ENCODE measurements at places on chromosomes 16 and 17. TPM values are rescaled to one million over a fixed set of nuclear protein-coding genes. Genes with fewer than 3 reads are reported as not detected.

GRCh38 chr16:67741118-67741517 is 22.0 kb upstream of the GFOD2 start:
- no peak for DNase-seq

DNA sequence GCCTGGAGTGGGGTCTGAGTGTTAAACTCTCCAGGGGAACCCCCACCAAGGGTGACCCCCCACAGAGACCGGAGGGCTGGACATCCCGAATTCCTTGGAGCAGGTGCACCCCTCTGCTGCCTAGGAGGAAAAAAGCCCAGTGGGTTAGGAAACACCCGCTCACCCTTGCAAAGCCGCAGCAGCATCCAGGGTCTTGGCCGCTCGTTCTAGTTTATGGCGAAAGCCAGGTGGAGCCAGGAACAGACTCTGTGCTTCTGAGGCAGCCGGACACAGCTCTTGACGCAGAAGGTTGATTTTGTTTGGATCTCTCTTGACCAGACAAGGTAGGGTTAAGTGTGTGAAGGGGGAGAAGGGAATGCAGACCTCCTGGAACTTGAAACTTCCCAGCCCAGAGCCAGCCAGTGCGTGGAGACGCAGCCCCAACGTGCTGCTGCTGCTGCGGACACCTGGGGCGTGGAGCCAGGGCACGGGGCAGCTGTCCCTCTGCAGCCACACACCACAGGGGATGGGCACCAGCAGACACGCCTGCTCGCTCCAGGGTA is 154.5 kb downstream of the LAT start:
- DNase-seq: peak; percentile 65

GRCh38 chr17:49734515-49735490 is 27.0 kb upstream of the SLC35B1 start:
- no peak for DNase-seq

- no peak for DNase-seq
Observed at GRCh38 chr16:6247150-6247549, 1085.5 kb upstream of the RBFOX1 start.

DNA sequence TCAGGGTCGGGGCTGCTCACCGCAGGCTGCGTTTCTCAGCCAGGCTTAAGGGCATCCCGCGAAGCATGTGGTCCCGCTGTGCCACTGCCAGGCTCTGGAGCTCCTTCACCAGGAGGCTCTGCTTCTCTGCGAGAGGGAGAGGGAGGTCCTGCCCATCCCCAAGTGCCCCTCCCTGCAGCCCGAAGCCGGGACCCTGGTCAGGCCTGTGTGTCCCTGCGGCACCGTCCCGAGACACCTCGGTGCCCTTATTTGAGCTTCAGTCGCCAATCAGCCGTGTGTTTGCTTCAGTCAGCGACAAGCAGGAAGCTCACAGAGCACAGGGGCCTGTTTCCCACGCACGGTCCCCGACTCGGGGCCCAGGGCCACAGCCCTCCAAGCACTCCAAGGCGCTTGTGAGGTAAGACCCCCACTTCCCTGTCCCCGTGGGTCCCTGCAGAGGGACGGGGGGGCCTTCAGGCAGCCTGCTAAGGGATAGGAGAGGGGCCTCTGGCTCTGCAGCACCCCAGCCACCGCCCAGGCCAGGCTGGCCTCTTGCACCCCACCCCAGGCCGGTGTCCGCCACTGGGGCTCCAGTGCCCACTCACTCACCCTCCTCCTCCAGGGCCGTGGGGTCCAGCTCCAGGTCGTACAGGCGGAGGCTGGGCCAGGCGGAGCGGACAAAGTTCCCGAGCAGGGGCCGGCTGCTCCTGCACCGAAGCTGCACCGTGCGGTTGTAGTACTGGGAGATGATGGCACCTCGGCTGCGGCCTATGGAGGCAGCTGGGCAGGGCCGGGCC is 3.2 kb downstream of the TMC6 start:
- no peak for DNase-seq

DNA sequence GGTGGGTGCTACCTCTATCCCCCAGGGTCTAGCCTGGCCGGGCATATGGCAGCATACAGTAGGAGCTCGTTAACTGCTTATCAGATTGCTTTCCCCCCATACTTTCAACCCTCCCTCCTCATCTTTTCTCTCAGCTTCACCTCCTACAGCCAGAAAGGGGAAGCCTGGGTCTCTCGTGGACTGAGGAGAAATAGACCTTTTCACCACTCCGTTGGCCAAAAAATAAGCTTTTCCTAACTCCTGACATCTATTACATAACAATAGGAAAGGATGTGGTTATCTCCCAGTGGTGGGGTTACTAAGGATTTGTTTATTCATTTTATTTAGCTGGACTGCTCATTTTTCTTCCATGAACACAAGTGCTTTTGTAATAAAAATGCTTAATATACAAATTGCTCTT is 9.0 kb upstream of the CXCL16 start:
- no peak for DNase-seq

GRCh38 chr16:88937206-88937621 is 39.8 kb downstream of the CBFA2T3 start:
- DNase-seq: no peak

DNA sequence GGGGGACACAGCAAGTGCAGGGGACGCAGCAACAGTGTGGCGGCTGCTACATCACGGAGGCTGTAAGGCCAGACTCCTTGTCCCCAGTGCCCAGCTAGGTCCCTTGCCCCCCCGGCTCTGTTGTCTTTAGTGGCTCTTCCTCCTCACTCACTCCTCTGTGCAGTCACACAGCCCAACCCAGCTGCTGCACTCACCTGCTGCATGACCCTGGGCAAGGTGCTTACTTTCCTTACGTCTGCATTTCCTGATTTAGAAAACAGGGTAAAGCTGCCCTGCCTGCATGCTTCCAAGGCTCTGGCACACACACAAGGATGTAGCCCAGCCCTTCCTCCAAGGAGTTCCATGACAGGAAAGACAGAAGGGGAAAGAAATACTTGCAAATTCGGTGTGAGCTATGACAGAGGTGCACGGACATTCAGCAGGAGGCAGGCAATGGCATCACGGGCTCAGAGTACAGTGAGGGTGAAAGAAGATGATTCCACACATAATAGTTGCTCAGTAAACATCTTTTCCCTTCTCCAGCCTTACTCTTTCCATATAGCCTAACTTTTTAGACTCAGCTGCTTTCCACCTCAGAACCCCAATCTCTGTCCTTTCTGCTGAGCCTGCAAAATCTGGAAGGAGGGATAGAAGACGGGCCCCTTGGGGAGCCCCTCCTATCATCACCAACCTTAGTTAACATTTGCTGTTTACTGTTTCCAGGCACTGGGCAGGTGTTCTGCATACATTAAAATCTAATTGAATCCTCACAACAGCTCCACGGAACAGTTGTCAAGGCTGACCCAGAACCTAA is 150.9 kb downstream of the MRM1 start:
- no peak for DNase-seq

DNA sequence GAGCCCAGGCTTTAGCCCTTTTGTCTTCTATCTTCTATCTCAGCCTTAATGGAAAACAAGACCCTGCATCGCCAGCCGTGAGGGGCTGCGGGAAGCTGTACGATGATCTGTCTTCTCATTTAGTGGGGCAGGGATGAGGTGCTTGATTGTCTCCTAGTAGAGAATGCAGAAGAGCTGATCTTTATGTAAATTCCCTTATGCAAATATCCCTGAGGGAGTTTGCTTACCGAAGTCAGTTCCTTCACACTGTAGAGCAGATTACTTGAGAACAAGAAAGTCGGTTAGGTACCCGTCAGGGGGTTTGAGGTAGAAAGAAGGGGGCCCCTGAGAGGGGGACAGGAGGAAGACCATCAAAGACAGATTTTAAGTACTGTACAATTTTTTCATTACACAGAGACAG is 66.2 kb downstream of the IRF8 start:
- no peak for DNase-seq

- no peak for DNase-seq
Observed at GRCh38 chr16:55102531-55102930, 171.9 kb downstream of the IRX5 start.

DNA sequence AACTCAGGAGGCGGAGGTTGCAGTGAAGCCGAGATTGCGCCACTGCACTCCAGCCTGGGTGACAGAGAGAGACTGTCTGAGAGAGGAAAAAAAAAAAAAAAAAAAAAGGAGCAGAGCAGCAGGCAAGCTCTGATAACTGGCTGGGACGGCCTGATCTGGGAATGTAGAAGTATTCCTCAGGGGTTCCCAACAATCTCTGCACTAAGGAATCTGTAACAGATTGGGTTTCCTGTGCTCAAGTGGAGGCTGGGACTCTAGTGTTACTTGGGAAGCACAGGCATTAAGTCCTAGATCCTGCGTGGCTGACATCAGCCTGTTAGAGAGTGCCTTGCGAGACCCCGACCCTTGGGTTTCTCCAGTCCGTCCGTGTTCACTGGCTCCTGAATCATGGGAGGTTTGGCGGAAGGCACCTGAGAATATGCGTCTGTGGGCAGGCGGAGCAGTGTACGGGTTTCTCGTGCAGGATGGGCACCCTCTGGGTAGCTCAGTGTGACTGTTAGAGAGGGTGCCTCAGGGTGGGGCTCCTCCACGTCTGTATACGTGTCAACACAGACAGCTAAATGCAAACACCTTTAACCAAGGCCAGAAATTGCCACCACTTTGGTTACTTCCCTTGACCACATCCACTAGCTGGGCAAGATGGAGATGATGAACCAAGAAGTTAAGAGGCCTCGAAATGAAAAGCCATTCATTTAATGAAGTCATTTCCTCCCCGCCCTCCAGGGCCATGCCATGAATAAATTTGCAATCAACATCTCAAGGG is 174.9 kb upstream of the RPL38 start:
- DNase-seq: no peak

GRCh38 chr17:59141860-59142259 is 13.1 kb downstream of the SKA2 start:
- no peak for DNase-seq

DNA sequence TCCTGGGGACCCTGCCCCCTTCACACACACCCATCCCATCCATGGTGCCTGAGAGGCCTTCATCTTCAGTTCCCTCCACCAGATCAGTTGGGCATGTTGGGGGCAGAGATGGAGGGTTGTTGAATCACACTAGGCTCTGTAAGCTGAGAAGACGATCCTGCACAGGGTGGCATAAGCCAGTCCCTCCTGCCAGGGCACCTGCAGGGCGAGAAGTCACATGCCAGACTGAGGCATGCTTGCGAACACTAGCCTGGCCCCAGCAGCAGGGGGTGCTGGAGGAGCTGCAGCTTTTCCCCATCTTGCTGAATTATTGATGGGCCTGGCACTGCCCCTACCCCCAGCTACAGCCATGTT is 6.1 kb upstream of the TBX2 start:
- DNase-seq: no peak

DNA sequence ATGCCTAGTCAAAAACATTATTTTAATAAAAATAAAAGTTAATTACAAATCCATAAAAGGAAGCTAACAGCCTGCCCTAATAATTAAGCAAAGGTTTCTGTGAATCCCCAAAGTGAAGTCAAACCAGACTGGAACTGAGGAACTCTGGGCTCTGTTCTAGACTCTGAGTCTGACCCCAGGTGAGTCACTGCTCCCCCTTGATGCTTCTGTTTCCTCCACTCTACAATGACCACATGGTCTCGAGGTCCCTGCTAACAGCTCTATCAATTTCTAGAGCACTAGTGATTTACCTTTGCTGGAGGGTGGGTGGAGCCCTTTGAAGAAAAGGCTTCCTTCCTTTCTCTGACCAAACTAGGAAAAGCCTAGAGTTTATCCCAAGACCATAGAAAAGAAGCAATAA is 32.4 kb downstream of the XPO6 start:
- DNase-seq: no peak

DNA sequence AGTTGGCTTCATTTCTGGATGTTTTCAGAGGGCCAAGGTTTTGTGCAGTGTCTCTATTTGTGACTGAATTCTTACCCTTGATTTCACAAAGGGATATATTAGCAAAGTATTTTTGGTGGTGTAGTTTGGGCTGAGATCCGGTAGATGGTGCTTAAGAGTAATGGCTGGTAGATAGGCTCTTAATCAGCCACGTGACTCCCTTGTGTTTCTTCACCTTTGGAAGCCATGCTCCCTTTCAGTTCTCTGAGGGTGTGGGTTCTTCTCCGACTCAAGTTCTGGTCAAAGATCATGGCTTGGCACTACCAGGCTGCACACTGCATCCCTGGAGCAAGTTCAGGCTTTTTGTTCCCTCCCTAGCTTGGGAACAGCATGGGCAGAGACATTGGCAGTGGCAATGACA is 887.3 kb downstream of the CDH8 start:
- no peak for DNase-seq

DNA sequence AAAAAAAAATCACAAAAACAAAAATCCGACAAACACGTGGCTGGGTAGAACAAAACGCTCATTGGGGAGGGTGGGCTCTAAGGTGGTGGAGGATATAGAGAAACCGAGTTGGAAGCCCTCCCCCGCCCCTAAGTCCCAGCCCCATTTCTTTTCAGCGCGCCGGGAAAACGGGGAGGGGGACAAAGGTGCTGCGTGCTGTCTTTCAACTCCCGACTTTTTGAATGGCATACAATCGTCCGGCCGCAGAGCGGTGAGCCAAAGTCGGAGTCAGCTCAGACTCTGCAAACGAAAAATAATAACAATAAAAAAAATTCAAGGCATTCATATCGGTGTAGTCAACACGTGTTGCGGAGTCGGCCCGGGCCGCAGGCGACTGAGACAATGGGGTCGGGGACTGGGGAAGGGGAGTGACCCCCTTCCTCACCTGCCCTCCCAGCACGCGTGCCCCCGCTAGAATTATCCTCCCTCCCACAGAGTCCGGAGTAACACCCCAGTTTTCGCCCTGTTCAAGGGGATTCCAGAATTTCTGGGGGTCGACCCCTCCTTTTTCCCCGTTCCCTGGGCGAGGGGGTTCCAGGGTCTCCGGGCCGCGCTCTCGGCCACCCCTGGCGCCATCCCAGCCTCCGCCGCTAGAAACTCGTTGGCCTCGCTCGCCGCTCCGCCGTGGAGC is 1.7 kb upstream of the IGF2BP1 start:
- DNase-seq: no peak

- DNase-seq: no peak
Observed at GRCh38 chr17:69654981-69655855, 240.7 kb downstream of the MAP2K6 start.

The BTBD17 gene
- total RNA-seq: 5.7 TPM

The TBC1D24 gene
- 22.1 TPM for total RNA-seq

The ANKFY1 gene
- total RNA-seq: 64.3 TPM

Measured in type B pancreatic cell (in vitro differentiated cells).